ENCODE measurements at places on chromosomes 4 and X.

DNA sequence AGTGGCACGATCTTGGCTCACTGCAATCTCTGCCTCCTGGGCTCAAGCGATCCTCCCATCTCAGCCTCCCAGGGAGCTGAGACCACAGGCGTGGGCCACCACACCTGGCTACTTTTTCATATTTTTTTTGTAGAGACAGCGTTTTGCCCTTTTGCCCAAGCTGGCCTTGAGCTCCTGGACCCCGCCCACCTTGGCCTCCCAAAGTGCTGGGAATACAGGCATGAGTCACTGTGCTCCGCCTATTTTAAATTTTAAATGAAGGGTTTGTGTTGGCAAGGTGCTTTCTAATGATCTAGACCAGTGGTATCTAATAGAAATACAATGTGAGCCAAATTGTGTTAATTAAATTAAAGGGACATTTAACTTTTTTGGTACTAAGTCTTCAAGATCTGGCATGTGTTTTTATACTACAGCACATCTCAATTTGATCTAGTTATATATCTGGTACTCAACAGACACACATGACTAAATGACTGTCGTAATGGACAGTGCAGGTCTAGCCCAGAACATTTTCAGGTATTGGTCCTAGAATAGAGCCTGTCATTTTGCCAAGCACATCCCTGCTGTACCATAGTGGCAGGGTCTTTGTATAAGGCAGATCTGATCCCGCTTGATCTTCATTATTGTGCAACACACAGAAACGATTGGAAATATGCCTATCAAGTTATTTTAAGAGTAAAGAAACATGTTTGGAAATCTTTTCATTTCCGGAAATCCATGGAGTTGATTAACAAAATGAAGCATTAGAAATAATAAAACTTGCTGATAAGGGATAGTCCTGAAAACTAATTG is 7.3 kb downstream of the PGK1 start:
- no peak for DNase-seq

DNA sequence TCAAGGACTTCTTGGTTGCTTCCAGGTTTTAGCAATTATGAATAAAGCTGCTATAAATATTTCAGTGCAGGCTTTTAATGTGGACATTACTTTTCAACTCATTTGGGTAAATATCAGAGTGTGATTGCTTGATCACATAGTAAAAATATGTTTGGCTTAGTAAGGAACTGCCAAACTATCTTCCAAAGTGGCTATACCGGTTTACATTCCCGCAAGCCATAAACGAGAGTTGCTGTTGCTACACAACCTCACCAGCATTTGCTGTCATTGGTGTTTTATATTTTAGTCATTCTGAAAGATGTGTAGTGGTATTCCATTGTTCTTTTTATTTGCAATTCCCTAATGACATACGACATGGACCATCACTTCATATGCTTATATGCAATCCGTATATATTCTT is 30.9 kb upstream of the SPOCK3 start:
- no peak for DNase-seq

- no peak for DNase-seq
These were observed 55.9 kb upstream of the HGFAC start for GRCh38 chr4:3385711-3386420.

DNA sequence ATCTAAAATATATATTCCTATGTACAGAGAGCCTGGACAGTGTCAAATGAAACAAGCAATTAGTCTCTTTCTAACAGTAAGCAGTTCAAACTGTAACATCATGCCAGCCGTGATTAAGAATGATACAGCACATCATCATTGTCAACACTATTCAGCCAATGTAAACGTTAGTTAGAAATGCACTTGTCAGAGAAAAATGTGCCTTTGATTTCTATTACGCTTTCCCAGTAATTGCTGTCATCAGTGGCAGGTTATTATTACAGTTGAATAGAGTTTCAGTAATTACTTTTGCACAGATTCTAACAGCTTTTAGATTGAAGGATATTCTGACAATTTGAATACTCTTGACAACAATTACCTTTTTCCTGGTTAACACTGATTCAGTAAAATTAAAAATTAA is 1007.1 kb downstream of the SH3BGRL start:
- DNase-seq, result no peak

DNA sequence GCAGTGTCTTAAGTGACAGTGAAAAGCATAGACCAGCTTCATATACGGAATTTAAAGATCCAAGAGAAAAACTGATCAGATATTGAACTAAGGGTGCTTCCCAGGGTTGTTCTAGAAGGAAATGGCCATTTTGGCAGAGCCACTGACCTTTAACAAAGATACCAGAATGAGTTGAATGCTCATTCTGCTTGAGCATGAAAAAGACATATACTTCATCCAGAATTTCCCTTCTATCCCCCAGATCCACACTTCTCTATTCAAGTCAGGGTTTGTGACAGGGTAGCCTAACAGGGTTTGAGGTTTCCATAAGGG is 45.6 kb upstream of the FAM9C start:
- DNase-seq, result no peak

DNA sequence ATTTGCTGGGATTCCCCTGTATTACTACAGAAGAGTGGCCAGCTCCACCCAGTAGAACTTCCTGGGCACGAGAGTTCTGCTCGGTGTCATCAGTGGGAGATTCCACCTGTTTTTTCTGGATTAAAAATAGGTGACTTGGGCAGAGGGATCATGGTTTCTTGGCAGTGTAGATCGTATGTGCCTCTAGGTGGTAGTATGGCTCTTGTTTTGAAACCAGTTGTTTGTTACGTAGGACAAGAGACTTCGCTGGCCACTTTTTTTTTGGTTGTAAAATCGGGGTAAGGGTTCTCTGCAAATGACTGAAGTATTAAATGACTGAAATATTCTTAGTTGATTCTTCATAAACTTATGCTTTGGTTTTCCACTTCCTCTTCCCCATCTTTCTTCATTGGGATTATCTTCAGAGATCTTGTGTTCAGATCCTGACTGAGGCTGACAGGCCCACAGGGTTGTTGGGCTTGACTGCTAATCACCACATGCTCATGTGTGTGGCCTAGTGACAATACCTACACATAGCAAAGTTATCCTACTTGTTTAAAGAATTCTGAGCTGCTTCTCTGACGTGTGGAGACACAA is 43.8 kb upstream of the WDR1 start:
- DNase-seq, result no peak

DNA sequence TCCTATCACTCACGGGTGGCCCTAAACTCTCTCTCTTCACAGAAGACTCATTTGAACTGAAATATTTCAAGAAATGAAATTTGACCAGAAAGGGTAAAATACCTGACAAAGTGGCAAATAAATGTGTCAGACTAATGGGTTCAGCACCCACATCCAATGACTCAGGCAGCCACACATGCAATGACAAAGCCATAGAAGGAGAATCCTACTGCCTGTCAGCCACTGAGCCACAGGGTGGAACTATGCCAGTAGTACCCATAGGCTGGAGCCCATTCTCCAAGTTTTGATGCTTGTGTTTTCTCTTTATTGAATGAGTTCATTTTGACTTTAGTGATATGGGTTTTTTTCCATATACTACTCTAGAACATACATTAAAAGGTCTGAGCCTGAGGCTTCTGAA is 179.0 kb downstream of the BEND2 start:
- DNase-seq, result no peak

GRCh38 chr4:15068298-15068697 is 66.0 kb downstream of the CPEB2 start:
- no peak for DNase-seq

DNA sequence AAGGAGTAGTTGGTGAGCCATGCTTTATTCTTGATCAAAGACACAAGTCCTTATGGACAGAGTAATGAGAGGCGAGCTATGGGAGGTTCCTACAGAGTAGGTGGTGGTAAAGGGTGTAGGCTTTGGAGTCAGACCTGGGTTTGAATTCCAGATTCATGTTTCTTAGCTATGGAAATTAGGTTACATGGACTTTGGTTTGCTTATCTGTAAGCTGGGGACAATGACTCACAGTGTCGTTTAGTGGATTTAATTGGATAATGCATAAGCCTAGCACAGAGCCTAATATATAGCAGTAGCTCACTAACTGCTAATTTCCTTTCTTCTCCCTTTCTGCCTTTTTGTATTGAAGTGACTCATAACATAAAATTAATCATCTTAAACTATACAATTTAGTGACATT is 5.0 kb upstream of the TRPC5 start:
- DNase-seq, result no peak

DNA sequence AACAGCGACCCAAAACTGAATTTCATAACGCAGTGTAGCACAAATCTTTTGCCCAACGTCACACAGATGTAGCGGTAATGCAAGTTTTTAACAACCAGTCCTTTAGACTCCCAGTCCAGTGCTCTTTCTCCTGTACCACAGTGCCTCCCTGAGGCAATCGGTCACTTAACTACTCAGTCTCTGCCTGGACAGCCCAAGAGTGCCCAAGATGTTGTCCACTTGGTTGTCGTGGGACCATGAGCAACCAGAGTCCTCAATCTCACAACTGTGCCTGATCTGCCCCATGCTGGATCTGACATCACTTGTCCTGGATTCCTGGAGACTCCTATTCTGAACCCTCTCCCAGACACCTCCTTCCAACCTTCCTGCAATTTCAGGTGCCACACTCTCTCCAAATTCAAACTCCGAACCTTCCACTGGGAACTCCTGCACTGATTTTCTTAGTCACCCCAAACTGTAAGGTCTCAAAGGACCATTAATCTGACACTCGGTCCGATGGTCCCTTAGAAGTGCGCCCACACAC is 702 bp downstream of the MMGT1 start:
- DNase-seq, result peak; percentile 2

DNA sequence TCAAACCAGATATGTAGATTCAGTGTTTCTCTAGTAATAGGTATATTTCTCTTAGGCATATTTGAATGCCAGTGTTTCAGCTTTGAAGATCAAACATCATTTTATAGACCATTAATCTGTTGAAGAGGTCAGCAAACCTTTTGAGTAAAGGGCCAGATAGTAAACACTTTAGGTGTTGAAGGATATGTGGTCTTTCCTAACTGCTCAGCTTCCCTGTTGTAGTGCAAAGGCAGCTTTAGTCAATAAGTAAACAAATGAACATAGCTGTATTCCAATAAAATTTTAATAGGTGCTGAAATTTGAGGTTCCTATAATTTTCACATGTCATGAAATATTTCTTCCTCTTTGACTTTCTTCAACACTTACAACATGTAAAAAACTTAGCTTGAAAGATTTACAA is 201.6 kb downstream of the ADGRL3 start:
- no peak for DNase-seq

DNA sequence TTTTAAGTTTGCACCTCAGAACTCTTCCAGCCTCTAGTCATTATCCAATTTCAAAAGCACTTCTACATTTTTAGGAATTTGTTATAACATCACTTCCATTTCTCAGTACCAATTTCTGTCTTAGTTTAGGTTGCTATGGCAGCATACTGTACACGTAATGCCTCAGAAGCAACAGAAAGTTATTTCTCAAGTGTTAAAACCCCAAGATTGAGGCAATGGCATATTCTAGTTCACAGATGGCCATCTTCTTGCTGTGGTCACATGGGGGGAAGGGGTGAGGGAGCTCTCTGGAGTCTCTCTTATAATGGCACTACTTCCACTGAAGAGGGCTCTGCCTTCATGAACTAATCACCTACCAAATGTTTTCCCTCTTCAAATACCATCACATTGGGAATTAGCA is 220.3 kb upstream of the CTSO start:
- no peak for DNase-seq

DNA sequence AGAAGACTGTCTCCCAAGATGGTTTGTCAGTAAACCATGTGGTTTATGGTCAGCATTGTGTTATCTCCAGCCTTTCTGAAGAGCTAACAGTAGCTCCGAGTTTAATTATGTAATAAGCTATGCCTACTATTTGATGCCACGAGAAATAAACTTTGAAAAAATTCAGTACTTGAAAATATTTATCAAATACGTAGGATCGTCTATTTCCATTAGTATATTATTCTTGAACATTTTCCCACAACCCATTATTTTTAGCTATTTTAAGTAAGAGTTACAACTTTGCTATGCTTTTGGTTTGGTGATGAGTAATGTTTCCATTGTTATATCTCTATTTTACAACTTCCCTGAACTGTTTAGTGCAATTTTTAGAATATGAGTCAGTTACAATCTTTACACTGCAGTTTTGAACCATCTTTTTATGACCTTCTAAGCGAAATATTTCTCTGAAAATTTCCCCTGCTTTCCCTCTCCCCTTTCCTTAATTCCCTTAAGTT is 44.5 kb upstream of the TRIM2 start:
- DNase-seq, result no peak

- peak; percentile 3 for DNase-seq
These were observed 345.3 kb upstream of the LCORL start for GRCh38 chr4:18366892-18367291.

GRCh38 chr4:184529283-184529682 is 54.9 kb upstream of the IRF2 start:
- no peak for DNase-seq

GRCh38 chrX:2261831-2262667 is 238.7 kb downstream of the DHRSX start:
- DNase-seq, result no peak

DNA sequence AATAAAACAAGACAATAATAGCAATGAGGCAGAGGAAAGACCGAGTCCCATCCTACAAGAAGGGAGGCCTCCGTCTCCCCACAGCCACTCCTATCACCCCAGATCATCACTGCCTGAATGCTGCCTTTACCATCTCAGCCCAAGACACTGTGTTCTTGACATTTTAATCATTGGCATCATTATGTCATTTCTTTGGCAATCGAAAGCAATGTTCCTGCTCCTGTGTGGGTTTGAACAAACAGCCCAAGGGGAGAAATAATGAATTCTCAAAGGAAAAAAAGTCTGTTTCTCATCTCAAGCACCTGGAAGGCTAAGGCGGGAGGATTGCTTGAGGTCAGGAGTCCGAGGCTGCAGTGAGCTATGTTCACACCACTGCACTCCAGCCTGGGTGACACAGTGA is 73.0 kb upstream of the ACSL1 start:
- DNase-seq, result no peak

DNA sequence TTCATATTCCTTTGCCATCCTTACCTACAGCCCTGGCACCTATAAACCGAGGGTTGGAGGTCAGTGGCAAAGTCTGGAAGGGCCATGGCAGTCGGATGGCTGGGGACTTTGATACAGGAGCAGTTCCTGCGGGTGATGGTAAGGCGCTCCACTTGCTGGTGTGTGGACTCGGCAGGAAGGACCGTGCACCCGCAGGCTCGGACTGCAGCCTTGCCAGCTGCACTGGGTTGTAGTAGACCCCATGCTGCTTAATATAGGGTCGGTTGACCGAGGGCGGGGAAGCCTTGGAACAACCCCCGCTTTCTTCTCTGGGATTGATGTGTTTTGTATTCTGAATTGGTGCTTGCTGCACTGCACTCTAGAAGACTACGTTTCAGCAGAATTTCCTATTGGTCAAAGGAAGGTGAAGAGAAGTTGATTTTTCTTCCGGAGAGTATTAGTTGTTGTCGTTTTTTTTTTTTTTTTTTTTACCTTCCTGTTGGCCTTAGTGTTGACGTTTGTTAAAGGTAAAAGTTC is 638 bp downstream of the BLTP1 start:
- no peak for DNase-seq

- no peak for DNase-seq
These were observed 101.9 kb upstream of the RBPJ start for GRCh38 chr4:26218677-26219605.

All from HS-27A (cell line).